Vagina (tissue), 2 donors: ENCODE measurements at places on chromosomes 13 and 19.

- no peak overlapping the region for H3K4me3 ChIP-seq
- H3K27me3 ChIP-seq, result no peaks in the 10 kb centered on the region
- no peak overlapping the region for H3K27ac ChIP-seq
- H3K4me1 ChIP-seq, result no peaks in the 10 kb centered on the region
- no peaks in the 10 kb centered on the region for H3K36me3 ChIP-seq
- DNase-seq, result no peak
Measured at GRCh38 chr13:34803756-34804155, 138.3 kb upstream of the NBEA start.

DNA sequence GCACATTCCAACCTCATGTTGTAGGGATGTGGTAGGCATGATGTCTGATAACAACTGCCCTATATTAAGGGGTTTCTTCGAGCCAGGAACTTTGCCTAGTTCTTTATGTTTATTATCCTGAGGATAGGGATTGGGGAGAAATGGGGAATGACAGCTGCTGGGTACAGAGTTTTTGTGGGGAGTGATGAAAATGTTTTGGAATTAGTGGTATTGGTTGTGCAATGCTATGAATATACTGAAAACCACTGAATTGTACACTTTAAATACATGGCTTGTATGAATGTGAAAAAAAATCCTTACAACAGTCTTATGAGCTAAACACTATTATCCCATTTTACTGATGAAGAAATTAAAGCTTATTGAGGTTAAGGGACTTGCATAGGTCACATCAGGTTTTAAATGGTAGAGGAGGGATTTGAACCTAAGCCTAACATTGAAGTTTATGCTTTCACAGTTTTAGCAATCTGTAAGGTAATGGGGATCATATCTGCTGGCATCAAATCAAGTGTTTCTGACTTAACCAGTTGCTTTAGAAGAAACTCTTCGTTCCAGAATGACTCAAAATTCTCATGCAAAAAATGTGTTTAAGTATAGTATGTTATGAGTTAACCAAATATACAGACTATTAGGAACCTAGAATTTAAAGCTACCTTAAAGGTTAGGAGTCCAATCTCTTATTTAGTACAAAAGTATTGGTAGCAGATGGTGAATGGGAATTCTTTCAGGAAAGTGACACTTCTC, 61.4 kb downstream of the ERCC5 start:
- no peak for DNase-seq
- H3K4me3 ChIP-seq, result no peak overlapping the region
- H3K27ac ChIP-seq, result no peak overlapping the region
- no peaks in the 10 kb centered on the region for H3K27me3 ChIP-seq
- H3K4me1 ChIP-seq, result no peaks in the 10 kb centered on the region
- H3K36me3 ChIP-seq, result no peaks in the 10 kb centered on the region

GRCh38 chr19:11268783-11269267, 6.5 kb upstream of the DOCK6 start:
- peak overlapping the region; percentile 21 for H3K27ac ChIP-seq
- DNase-seq, result no peak
- H3K27me3 ChIP-seq, result no peaks in the 10 kb centered on the region
- no peak overlapping the region for H3K4me3 ChIP-seq
- peaks cover 24% of the 10 kb centered on the region for H3K4me1 ChIP-seq

DNA sequence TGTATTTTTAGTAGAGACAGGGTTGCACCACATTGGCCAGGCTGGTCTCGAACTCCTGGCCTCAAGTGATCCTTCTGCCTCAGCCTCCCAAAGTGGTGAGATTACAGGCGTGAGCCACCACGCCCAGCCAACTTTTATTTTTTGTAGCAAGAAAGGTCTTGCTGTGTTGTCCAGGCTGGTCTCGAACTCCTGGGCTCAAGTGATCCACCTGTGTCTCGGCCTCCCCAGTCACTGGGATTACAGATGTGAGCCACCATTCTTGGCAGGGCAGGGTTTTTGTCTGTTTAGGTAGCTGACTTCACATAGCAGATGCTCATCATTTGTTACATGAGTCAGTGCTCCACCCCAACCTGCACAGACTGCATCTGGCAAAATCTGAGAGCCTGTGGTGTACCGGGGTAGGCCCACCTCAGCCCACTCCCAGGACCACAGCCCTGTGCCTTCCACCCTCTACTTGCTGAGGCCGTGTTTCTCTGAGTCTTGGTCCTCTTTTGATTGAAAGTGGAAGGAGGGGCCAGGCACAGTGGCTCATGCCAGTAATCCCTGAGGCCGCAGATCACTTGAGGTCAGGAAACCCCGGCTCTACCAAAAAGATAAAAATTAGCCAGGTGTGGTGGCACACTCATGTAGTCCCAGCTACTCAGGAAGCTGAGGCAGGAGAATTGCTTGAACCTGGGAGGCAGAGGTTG, 4.2 kb upstream of the TNPO2 start:
- no peak overlapping the region for H3K27ac ChIP-seq
- H3K4me3 ChIP-seq, result no peak overlapping the region
- H3K27me3 ChIP-seq, result no peaks in the 10 kb centered on the region

- no peaks in the 10 kb centered on the region for H3K4me1 ChIP-seq
- no peak overlapping the region for H3K4me3 ChIP-seq
- no peaks in the 10 kb centered on the region for H3K27me3 ChIP-seq
- H3K27ac ChIP-seq, result no peak overlapping the region
Measured at GRCh38 chr13:37417060-37417441, 181.5 kb downstream of the POSTN start.

GRCh38 chr19:45812297-45812696, 2.8 kb downstream of the RSPH6A start:
- H3K27ac ChIP-seq, result no peak overlapping the region
- H3K4me3 ChIP-seq, result no peak overlapping the region
- no peaks in the 10 kb centered on the region for H3K36me3 ChIP-seq

GRCh38 chr13:34350671-34351070, 532.7 kb downstream of the RFC3 start:
- H3K4me1 ChIP-seq, result no peaks in the 10 kb centered on the region
- no peak overlapping the region for H3K4me3 ChIP-seq
- no peak for DNase-seq
- no peak overlapping the region for H3K27ac ChIP-seq
- H3K36me3 ChIP-seq, result no peaks in the 10 kb centered on the region
- no peaks in the 10 kb centered on the region for H3K27me3 ChIP-seq
